ENCODE measurements at places on chromosomes 5 and 9.

GRCh38 chr5:53361708-53362107 lies 118.7 kb upstream of the FST start:
- DNase-seq = no peak

- no peak for DNase-seq
Measured at GRCh38 chr5:173669483-173669882, 53.0 kb upstream of the BOD1 start.

DNA sequence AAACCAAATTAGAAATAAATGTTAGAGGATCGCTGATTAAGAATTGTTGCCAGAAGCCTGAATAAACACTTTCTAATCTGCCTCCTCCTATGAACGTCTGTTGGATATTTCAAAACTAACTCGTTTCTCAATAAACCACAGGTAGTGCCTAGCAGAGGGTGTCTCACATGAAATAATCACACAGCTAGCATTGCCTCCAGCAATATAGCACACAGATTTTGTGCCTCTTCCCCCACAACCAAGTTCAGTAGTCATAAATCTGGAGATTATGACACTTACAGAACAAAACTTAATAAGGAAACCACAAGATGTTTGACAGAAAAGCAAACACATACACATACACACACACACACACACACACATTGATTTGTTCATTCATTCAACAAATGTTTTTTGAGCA lies 173.2 kb upstream of the CDH10 start:
- DNase-seq = no peak

- no peak for DNase-seq
Measured at GRCh38 chr5:108432024-108432423, 50.1 kb upstream of the FBXL17 start.

GRCh38 chr5:142659405-142659804 lies 26.5 kb downstream of the FGF1 start:
- no peak for DNase-seq
